ENCODE measurements at places on chromosomes 5 and 9.

- no peak for DNase-seq
These were observed 59.4 kb upstream of the ICE1 start for GRCh38 chr5:5363045-5363444.

GRCh38 chr9:8684978-8685708, 885.6 kb upstream of the DMAC1 start:
- DNase-seq = no peak

GRCh38 chr9:14270358-14271092, 43.4 kb downstream of the NFIB start:
- DNase-seq = no peak

DNA sequence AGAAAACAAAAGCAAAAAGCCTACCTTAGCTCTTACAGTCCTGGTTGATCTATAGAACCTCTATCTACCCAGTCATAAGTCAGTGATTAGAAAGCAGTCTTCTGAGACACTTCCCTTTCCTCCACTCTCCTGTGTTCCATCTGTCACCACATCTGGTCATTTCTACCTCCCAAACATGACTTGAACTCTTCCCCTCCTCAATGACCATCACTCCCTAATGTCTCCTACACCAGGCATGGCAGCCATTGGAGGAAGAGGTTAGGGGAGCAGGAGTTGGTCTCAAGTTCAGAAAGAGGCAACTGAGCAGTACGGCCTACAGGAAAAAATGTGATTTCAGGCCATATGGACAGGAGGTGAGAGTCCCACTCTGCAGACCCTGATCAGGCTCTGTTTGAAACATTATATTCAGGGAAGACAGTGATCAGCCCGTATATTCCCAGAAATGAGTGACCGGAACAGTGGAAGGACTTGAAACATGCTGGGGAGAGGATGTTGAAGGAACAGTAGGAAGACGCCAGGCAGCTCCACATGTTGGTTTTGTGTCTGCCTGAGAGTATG, 12.0 kb downstream of the ABLIM3 start:
- no peak for DNase-seq

GRCh38 chr5:59517926-59518585, 375.5 kb downstream of the PDE4D start:
- DNase-seq = no peak

GRCh38 chr5:154365823-154366222, 80.0 kb upstream of the SAP30L start:
- no peak for DNase-seq

GRCh38 chr5:126868338-126869004, 91.5 kb downstream of the LMNB1 start:
- DNase-seq = no peak

GRCh38 chr9:134492281-134492691, 149.3 kb upstream of the COL5A1 start:
- no peak for DNase-seq

DNA sequence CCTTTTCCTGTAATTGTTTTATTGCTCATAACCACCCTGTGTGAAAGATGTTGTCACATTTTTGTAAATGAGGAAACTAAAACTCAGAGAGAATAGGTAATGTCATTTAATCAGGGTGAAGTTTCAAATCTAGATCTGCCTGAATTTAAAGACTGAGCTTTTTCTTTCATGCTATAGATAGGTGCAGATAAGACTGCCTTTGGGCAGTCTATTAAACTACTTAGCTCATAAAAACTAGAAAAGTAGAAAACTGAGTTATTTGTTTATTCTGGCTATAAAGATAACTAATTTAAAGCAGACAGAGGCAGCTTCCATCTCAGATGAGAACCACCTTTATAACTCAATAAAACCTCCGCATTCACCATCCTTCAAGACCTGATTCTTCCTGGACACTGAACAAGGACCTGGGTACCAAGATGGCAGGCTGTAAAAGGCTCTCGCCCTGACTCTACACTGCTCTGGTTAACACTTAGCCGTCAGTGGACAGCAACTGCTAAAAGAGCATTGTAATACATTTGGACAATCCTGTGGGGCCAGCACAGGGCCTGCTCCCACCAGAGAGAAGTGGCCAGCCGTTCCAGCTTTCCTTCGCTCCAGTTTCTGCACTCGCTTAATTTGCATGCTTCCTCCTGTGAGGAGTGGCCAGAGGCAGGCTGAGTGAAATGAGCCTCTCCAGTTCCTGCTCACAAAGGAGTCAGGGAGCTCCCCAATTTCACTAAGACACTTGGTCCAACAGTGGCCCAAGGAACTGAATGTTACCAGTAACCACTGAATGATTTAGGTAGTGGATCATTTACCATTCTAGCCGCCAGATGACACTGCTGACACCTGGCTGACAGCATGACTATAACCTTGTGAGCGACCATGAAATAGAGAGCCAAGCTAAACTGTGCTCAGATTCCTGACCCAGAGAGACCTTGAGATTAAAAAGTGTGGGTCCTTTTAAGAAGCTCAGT, 566.4 kb downstream of the EFNA5 start:
- DNase-seq = peak; percentile 26

GRCh38 chr9:83986195-83986594, 5.6 kb downstream of the RMI1 start:
- no peak for DNase-seq

DNA sequence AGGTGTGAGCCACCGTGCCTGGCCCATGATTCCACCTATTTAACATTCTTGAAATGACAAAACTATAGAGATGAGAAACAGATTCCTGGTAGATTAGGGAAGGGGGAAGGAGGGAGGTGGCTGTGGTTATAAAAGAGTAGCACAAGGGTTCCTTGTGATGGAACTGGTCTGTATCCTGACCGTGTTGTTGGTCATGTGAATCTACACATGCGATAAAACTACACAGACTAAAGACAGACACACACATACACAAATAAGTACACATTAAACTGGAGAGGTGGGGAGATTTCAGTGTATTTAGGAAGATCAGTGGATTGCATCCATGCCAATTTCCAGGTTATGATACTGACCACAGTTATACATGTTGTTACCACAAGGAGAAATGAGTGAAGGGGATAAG, 60.9 kb downstream of the RNF130 start:
- DNase-seq = no peak

DNA sequence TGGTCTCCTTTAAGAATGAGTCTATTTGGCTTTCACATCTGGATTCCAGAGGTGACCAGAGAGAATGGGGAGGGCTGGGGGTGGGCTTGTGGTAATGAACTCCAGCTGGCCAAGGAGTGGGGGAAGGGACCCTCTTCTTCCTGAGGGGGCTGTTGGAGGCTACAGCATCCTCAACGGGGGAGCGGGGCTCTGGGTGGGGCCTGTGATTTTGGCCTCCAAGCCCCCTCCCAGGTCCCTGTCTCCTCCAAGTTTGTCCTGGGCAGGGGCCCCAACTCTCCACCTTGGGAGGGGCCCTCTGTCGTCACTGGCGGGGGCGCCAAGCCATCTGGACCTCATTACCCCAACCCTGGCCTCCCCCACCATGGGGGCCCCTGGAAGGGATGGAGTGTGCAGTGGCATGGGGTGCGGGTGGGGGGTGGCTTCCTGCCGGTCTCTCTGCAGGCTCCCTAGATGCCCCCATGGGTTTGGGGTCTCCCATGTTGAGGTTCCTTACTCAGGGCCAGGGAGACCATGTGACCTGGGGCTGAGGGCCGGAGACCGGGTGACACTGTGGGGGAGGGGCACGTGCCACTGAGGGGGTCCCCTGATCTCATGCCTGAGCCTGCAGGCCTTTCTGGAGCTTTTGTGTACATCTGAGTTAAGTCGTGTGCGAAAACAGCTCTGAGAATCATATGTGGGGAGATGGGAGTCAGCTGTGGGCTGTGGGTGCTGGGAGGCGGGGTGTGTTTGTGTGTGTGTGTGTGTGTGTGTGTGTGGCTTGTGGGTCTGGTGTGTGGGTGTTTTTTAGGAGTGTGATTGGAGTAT, 32.4 kb downstream of the GOLGA2 start:
- no peak for DNase-seq

GRCh38 chr5:148202531-148203203, at the start of gene SPINK6:
SPINK6 (plus strand) TSS chr5:148203042; CDS start chr5:148203097, 55 bp downstream.
- no peak for DNase-seq

DNA sequence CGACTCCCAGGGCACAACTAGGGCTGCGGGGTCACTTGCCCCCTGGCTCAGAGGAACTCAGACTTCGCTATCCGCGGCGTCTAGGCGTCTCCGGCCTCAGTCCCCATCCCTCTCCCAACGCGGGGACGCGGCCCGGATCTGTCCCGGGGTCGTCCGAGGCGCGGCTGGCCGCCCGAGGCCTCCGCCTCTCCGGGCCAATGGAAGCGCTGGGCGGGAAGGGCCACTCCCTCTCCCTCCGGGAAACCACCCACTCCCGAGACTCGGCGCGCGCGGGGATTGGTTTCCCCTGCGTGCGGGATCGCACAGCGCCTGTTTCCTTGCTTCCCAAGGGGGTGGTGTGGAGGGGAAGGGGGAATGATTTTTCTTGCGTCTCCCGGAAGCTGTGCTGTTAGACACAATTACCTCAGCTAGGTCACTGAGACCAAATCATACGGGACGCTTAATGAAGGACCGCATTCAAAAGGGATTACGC, 38.3 kb downstream of the NR2F1 start:
- DNase-seq = peak; percentile 67

DNA sequence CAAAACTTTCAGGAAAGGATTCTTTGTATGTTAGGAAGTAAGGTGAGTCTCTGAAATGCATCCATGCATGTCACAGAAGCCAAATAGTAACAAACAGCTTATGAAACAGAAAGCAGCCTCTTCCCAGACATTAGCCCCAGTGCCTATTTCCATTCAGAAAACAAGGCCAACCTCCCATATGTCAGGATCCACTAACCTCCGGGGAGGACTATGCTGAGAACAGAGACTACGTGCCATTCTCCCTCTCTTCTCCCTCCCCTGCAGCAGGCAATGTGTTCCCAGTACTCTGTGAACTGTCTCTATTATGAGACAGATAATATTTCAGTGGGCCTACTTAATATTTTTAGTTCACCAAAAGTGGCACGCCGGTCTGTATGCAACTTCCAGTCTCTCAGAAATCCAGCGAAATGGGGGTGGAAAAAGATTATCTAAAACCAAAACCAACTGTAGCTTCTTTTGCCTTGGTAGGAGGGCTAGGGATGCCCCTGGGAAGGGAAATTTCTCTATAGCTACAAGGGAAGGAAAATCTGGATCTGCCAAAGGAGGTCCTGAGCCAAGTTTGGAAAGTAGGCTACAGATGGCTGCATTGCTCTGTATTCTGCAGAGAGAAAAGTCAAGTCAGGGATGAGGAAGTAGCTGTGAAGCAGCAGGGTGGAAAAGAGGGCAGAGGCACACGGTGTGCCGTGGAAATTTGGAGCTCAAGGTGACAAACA, 42.0 kb downstream of the VLDLR start:
- DNase-seq = no peak

- DNase-seq = no peak
These were observed 3.7 kb upstream of the GNPDA1 start for GRCh38 chr5:142016556-142016955.
